ENCODE measurements at places on chromosomes 5 and 9.

GRCh38 chr9:108755979-108756378 is 99.8 kb downstream of the ACTL7B start:
- DNase-seq, result no peak

DNA sequence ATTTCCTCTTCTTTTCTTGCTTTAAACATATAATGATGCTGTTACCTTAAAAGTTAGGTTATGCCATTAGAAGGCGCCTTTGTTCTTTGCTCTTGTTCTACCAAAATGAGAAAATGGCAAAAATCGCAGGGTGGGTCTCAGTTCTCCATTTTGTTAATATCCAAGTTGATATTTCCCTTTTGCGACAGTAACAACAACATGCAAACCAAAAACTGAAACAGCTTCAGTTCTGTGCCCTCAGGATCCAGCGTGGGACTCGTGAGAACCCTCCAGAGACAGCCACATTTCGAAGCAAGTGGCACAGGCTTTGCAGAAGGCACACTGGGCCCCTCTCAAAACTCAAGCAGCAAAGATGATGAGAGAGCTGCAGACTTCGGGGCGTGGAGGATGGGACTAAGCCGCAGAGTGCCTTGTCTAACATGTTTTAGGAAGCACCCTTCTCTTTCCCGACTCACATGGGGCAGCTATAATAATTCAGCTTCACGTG is 33.0 kb upstream of the LCP2 start:
- no peak for DNase-seq

DNA sequence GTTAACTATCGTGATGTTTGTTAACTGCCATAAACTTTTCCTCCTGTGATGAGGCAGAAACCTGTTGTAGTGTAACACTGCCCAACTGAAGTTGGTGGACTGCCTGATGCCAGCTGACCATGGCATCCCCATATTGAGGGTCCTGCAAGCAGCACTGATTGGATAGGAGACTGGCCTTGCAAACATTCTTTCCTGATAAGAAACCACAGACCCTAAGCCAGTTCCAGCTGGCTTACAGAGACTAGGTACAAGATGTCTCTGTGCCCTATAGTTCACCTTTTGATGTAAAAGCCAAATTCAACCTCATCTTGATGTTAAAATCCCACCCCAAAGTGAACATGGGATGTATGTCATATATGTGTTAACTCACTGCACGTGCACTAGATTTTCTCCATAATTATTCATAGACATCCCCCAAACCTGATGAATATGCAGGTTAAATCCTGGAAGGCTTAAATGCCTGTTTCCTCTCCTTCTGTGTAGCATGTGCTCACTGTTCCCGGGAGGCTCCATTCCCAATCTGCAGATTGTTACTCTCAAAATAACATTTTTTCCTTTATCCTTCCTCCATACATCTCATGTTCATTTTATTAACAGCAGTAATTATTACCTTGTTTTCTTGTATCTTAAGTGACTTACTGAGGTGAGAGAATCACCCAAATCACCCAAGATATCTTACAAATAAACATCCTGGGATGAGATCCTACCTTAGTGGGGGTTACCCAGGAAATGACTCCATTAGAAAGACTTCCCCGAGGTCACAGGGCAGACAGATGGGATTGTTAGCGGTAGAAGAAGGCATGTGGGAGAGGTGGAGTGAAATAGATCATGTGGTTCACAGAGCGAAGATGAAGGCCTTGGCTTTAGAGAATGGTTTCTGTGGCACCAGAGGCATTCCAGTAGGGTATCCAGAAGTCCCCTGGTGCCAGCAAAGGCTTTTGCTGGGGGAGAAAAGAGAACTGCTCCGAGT is 566.7 kb downstream of the CCDC171 start:
- no peak for DNase-seq

GRCh38 chr5:9545992-9546851 is at the start of gene SEMA5A:
Gene SEMA5A, minus strand, starts transcription at chr5:9546075. Its CDS starts 166,129 bp downstream, at chr5:9379946.
- peak; percentile 63 for DNase-seq

DNA sequence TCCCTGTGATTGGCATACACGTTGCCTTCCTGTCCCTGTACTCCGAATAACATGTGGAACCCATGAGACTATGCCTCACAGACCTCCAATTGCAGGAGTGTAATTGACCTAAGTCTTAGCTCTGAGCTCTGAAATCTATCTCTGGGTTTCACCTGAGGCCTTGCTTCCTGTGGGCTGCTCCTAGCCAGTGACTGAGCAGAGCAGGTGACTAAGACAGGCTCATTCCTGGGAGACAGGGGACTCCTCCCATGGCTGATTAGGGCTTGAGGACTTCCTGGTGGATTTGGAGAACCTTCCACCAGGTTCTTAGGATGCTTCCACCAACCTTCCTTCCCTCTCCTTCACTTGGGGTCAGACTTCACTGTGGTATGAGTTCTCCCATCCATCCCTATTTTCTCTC is 22.3 kb upstream of the MIER3 start:
- DNase-seq, result no peak

GRCh38 chr9:33272061-33272460 is 7.2 kb downstream of the CHMP5 start:
- DNase-seq, result no peak

GRCh38 chr9:110414471-110414870 is 76.8 kb upstream of the TXNDC8 start:
- DNase-seq, result no peak

DNA sequence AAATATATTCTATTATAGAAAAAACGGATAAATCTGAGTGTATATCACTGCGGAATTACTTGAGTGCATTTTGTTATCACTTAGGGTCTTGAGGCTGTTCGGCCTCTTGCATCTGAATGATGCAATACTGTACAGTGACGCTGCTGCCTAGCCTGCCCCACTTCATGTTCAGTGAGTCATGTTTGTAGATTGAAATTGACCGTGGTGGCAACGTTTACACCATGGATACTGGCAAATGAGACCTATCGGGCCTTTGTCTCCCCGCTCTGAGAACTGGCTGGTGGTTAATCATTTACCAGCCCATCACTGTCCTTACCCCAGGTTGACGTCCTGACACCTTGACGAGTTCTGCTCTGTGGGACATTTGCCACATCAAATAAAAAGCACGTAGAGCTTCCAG is 510.1 kb upstream of the ADAMTS16 start:
- DNase-seq, result no peak

GRCh38 chr9:91711755-91712601 is 238.1 kb downstream of the ROR2 start:
- DNase-seq, result no peak

GRCh38 chr5:132776131-132776937 is 705 bp downstream of the SEPTIN8 start:
- DNase-seq, result peak; percentile 62

DNA sequence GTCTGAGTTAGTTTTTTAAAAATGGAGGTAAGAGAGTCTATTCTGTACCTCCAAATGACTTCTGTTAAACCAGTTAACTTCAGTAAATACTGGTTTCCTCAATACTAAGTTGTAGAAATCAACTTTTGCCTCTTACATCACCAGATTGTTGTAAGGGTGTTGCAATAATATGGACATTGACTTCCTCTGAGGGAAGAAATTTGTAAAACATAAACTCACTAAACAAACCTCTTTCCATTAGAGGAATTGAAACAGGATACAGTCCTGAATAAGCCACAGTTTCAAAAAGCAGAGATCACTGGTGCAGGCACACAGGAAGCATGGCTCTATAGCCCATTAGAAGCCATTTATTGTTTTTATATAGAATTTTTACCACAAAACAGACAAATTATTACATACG is 32.7 kb upstream of the SLCO6A1 start:
- no peak for DNase-seq

- DNase-seq, result no peak
Observed at GRCh38 chr9:95992536-95992935, 117.0 kb downstream of the ERCC6L2 start.

DNA sequence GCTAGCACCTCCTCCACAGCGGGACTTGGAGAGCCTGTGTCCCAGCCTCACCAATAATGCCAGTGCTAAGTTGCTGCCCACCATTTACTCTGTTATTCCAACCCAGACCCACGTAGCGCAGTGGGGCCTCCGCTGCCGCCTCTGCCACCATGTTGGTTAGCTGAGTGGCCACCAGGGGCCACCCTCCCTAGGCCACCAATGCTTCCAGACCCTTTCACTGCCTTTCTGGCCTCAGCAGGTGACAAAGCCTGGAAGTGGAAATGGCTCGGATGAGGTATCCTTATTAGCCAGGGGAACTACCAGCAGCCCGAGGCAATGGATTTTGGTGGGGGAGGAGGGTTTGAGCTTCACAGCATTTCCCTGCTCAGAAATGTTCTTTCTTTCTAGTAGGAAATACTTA is 110.1 kb downstream of the OSTF1 start:
- no peak for DNase-seq

DNA sequence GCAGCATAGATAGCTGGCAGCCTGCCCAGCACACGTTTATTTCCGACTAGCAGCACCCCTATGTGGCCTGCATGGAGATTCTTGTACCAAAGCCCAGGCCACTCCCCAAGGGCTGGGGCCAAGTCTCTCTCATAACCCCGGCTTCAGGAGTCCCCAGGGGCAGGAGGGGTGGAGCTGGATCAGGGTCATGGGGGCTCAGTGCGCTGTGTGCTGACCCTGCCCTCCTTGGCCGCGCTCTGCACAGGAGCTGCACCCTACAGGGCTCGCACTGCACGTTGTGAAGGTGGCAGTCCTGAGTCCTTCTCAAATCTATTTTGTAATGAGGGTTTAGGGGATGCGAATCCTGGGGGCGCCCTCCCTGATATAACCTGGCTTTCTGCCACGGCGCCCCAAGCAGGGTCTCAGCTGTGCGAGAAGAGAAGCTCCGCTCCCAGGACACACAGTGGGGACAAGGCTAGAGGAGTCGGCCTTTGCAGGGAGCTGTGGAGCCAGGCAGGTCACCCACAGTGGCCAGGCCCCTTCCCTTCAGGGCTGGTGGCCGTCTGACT is 28.6 kb downstream of the NKD2 start:
- DNase-seq, result no peak

DNA sequence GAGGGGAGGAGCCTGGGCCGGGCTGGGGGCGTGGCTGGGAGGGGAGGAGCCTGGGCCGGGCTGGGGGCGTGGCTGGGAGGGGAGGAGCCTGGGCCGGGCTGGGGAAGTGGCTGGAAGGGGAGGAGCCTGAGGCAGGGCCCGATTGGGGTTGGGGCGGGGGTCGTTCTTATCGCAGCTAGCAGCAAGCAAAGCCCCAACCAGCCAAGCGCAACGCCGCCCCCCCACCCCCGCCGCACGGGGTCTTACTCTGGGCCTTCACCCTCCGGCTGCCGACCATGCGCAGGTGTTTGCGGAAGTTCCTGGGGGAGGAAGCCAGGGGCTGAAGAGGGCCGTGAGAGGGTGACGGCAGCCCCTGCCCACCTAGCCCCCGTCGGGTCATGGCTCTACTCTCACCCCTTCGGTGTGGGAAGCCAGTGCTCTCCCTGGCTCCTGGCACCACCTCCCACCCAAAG is 5.0 kb downstream of the NSMF start:
- DNase-seq, result peak; percentile 54

GRCh38 chr5:154202379-154203260 is 12.1 kb downstream of the GALNT10 start:
- no peak for DNase-seq

- no peak for DNase-seq
Observed at GRCh38 chr9:1267141-1267570, 217.0 kb downstream of the DMRT2 start.

GRCh38 chr5:140005145-140005591 is 37.9 kb downstream of the NRG2 start:
- no peak for DNase-seq

Data from retina (tissue), 1 donor.